ENCODE measurements at places on chromosomes 11 and 22. TPM values are rescaled to one million over a fixed set of nuclear protein-coding genes. Genes with fewer than 3 reads are reported as not detected.

- no peak for DNase-seq
Observed at GRCh38 chr11:73578592-73579185, 19.2 kb downstream of the FAM168A start.

The MPZL3 gene
- total RNA-seq, result 0.41 TPM

DNA sequence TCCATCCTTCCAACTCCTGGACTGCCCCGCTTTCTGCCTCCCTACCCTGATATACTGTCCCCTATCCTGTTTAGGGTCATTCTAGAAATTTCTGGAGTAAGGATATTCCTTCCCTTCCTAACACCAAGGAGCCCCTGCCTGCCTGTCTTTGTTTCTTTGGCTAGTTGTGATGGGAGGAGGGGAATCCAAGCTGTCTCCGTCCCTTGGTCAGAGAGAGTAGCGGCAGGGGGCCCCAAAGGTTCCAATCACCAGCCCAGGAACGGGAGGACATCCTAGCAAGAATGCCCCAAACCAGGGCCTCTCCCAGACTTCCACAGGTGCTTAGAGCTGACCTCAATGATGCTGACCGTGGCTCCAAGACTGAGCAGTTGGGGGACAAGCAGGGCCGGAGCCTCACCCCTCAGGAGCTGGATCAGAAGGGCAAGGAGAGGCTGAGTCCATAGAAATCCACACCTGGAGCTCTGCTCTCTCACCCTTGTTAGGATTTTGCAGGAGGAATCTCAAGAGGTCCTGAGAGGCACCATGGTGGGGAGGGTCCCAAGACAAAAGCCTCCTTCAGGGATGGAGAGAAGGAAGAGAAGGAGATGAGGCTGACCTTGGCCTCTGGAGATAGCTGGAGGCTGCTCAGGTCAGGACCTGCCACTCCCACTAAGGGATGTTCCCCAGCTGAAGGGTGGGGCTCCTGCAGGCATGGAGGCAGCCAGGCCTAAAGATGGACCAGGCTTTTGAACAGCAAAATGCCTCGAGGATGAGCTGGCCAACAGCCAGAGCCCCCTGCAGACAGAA lies 13.6 kb downstream of the SLC22A12 start:
- DNase-seq, result no peak

- no peak for DNase-seq
Observed at GRCh38 chr11:18493310-18493709, 33.4 kb downstream of the TSG101 start.

DNA sequence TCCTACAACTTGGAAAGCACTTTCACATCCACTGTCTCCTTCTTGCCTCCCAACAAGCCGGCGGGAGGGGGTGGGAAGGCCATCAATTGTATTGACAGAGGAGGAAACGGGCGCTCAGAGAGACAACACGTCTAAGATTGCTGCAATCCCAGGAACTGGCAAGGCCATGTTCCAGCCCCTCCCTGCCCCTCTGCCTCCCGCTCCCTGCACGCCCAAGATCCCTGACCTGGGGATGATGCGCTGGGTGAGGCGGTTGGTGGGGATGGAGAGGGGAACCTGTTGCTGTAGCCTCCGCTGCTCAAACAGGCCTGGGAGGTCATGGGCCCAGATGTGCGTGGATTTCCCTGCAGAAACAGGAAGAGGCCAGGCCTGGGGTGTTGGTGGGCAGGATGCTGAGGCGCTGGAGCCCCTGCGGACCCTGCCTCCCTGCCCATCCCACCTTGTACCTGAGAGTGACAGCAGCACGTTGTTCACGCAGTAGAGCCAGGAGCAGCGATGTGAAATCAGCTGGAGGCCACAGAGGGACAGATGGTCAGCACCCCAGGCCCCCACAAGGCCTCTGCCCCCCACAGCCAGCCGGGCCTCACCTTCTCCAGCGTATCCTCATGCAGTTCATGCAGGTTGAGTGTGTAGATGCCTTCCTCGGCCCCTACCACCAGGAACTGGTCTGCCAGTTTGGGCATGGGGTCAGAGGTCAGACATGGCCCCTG lies 6.8 kb downstream of the MAP4K2 start:
- DNase-seq, result no peak

The CARNS1 gene
- total RNA-seq, result 0.16 TPM

The OR5M3 gene
- total RNA-seq, result not detected

DNA sequence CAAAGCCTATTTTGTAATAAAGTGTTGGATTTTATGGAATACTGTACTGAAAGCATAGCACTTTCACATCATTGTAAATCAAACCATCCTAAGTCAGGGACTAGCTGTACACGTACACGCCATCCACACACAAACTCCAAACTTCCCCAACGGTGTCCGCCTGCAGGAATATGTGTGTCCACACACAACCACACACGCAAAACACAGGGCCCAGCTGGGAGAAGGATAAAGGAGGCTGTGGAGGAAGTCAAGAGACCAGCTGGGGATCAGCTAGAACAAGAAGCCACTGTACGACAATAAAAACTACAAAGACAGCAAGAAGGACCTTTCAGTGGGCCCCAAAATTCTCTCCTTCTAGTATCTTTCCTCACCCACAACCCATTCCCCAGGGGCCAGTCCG lies 1.6 kb downstream of the TRIM29 start:
- no peak for DNase-seq

- no peak for DNase-seq
Observed at GRCh38 chr11:114794048-114794684, 115.8 kb downstream of the NXPE2 start.

DNA sequence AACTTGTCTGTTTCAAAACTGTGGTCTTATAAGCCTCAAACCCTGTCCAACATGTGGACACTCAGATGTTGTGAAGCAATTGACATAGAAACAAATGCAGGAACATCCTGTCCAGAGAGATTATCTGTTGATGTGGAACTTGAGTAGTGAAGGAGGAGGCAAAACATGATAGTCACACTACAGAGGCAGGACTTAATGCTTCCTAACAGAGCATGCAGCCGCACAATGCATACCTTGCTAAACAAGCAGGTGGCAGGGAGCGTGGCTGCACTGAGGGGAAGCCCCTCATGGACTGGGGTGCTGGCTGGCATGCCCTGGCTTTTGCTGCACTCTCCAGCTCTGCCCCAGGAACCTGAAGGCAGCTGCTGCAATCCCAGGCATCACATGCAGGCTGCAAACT lies 5.3 kb downstream of the C22orf39 start:
- DNase-seq, result no peak

GRCh38 chr11:102614485-102614884 lies 10.6 kb downstream of the MMP20 start:
- no peak for DNase-seq

The CBLIF gene
- not detected for total RNA-seq

Measured in fibroblast of the aortic adventitia (primary cell).